Right lobe of liver (tissue), 6 donors: ENCODE measurements at places on chromosomes 2 and 18. TPM values are rescaled to one million over a fixed set of nuclear protein-coding genes. Genes with fewer than 3 reads are reported as not detected.

- no peak for DNase-seq
Measured at GRCh38 chr2:209549589-209549988, 125.7 kb downstream of the MAP2 start.

- DNase-seq, result no peak
Measured at GRCh38 chr18:7786569-7786968, 219.5 kb downstream of the PTPRM start.

GRCh38 chr18:31596081-31596872 lies 4.6 kb downstream of the TTR start:
- no peak for DNase-seq

GRCh38 chr18:12939162-12939561 lies 8.6 kb upstream of the SEH1L start:
- DNase-seq, result no peak

DNA sequence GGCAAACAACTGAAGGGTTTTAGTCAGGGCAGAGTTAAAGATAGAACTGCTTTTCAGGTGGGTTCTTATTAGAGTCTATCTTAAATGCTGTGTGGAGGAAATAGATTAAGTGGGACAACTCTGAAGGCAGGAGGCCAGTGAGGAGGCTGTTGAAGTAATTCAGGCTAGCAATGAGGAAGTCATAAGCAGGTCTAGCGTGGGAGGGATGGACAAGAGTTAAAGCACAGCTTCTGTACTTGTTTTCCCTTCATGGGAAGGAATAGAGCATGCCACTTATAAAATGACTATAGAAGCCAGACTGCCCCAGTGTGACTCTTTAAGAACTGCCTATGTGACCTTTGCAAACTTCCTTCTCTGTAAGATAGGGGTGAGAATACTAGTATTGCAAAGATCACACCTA lies 202.0 kb upstream of the LRRTM1 start:
- no peak for DNase-seq

- DNase-seq, result no peak
Measured at GRCh38 chr2:85248773-85249509, 78.8 kb downstream of the TGOLN2 start.

- DNase-seq, result no peak
Measured at GRCh38 chr2:3768960-3769765, 65.8 kb downstream of the DCDC2C start.

DNA sequence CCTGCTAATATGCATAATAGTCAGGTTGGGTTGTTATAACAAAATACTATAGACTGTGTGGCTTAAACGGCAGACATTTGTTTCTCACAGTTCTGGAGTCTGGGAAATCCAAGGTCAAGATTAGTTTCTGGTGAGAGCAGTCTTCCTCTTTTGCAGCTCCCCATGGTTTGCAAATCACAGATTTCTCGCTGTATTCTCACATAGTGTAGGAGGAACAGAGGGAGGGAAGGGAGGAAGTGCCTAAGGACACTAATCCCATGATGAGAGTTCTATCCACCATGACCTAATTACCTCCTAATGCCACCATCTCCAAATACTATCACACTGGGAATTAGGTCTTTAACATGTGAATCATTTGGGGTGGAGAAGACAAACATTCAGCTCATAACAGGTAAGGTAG lies 20.1 kb upstream of the PTH2R start:
- DNase-seq, result no peak

DNA sequence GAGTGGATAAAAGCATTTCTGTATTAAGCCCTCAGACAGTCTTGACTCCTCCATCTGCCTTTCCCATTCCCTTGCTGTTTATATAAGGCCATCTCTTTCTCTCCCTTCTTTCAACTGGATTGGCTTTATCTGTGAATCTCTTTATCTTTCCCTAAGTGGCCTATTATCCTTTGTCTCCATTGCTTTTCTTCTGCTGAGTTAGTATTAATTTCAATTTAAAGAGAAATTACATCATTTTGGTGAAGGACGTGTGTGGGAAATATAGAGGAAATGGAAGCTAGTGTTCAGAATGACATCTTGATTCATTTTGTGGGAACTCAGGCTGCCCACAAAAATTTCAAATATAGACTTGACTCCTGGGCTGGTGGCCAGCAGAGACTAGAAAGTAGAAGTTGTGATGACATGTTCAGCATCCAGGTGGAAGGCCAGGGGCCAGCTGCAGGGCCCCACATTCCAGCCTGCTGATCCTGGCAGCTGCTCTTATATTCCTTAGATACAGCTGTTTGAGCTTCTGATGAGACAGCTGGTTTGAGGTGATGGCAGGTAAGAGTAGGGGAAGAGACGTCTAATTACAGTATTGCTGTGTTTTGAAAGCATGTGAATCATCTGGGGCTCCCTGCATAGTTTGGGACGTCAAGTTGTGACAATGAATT lies 52.3 kb downstream of the DIS3L2 start:
- DNase-seq, result no peak

DNA sequence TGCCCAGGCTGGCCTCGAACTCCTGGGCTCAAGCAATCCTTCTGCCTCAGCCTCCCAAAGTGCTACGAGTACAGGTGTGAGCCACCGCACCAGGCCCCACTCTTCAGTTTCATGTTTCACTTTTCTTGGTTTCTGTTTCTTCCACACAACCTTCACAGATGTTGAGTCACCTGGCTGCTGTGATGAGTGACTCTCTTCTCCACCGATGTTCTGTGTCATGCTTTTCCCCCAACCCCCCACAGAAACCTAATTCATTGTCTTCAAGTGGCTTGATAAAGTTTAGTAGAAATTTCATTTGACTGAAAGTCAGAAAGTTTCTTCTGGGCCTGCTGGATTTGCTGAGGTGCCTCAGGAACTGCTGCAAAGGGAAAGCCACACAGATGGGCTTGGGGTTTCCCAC lies 78.5 kb downstream of the SPHKAP start:
- DNase-seq, result no peak

GRCh38 chr18:68991286-68991685 lies 193.4 kb downstream of the CCDC102B start:
- DNase-seq, result no peak

GRCh38 chr18:62976227-62976626 lies 260.9 kb downstream of the PHLPP1 start:
- DNase-seq, result no peak

DNA sequence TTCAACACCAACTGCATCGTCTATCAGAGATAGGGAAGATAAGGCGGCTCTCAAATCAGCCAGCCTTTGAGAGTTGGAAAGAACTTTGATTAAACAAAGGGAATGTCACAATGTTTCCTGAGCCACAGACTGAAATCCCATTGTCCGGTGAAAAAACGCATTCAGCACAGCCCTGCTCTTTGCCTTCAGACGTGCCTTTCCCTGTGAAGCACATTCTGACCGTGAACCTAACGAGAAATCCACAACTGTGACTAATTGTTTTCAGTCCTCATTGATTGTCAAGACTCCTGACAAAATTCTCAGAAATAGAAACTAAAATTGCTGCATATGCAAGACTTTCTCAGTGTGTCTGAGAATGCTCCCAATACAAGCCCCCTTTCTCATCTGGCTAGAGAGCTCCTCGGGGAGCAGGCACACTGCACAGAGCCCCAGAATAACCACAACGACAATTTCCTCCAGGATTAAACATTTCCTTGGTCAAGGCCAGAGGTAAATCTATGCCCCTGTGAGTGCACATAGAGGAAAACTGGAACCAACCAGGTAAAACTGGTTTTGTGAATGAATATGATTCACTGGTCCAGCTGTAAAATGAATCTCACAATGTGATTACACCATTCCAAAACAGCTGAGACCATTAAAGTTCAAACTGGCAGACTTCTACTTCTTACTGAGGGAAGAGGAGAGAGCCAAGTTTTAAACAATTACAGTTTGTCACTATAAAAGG lies 561.9 kb upstream of the ID2 start:
- peak; percentile 76 for DNase-seq

DNA sequence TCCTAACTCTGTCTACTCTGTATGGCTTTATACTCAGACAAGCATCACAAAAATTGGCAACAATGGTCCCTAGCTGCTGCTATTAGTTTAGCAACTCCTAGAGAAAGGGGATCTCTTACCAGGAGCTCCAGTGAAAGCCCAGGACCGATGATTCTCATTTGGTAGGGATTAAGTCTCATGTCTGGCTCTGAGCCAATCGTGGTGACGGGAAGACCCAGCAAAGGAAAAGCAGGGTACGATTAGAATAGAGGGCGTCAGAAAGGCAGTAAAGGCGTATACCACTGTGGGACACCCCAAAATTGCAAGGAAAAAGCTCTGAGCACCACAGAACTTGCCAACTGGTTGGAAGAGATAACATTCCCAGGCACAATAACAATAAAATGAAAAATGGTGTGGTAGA lies 129.5 kb downstream of the MTCL1 start:
- DNase-seq, result no peak

GRCh38 chr18:7177116-7177744 lies 53.7 kb upstream of the LRRC30 start:
- no peak for DNase-seq

- DNase-seq, result no peak
Measured at GRCh38 chr2:140270224-140270623, 1490.0 kb upstream of the NXPH2 start.

DNA sequence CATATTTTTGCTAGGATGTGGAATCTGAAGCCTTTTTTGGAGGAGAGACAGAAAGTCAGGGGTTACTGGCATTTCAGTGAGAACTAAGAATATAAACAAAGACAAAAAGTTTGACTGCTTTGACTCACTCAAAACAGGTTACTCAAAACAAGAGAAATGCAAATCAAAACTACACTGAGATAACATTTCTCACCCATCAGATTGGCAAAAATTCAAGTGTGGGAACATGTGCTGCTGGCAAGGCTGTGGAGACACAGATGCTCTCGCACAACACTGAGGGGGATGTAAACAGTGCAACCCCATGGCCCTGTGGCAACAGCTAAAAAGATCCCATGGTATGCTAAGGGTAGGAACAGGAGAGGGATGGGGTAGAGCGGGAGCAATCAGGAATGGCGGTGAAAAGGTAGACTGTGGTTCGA lies 86.6 kb downstream of the DTNB start:
- DNase-seq, result no peak

DNA sequence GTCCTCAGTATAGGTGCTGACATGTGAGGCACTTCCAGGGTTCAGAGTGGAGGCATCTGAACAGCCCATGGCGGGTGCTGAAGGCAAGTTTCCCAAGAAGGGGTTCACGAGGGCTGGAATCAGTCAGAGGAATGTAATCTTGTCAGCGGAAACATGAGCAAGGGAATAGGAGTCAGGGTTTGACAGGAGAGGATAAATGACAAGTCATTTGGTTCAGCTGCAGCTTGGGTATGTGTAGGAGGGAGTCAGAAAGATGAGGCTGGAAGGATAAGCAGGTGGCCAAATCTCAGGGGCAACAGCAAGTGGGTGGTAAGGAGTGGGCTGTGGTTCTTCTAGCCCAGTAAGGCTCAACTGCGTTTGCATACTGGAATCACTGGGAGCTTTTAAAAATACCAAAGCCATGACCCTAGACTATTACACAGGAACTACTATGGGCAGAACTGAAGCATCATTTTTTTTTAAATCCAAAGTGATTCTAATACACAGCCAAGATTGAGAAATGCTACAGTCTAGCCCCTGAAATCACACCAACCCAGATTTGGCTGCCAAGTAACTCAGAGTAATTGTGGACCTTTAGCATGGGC lies 41.8 kb upstream of the NAB1 start:
- DNase-seq, result no peak

Gene FHOD3
- total RNA-seq, result 0.60 TPM

Gene SERPINB4
- total RNA-seq, result not detected

Gene CD226
- total RNA-seq, result 2.6 TPM

Gene MATN3
- not detected for total RNA-seq

Gene UBE2F
- total RNA-seq, result 44.9 TPM

Gene SETBP1
- total RNA-seq, result 17.5 TPM

Gene ANKRD62
- total RNA-seq, result not detected

Gene SLC16A14
- 0.58 TPM for total RNA-seq

Gene PLCL1
- 0.35 TPM for total RNA-seq

Gene CPO
- total RNA-seq, result not detected

Gene CTDSP1
- 85.4 TPM for total RNA-seq

Gene DLGAP1
- total RNA-seq, result 0.31 TPM
